ENCODE measurements at places on chromosomes 5 and 9.
A peak's percentile ranks its signal among the peaks of the same experiment; 100 is the strongest.

DNA sequence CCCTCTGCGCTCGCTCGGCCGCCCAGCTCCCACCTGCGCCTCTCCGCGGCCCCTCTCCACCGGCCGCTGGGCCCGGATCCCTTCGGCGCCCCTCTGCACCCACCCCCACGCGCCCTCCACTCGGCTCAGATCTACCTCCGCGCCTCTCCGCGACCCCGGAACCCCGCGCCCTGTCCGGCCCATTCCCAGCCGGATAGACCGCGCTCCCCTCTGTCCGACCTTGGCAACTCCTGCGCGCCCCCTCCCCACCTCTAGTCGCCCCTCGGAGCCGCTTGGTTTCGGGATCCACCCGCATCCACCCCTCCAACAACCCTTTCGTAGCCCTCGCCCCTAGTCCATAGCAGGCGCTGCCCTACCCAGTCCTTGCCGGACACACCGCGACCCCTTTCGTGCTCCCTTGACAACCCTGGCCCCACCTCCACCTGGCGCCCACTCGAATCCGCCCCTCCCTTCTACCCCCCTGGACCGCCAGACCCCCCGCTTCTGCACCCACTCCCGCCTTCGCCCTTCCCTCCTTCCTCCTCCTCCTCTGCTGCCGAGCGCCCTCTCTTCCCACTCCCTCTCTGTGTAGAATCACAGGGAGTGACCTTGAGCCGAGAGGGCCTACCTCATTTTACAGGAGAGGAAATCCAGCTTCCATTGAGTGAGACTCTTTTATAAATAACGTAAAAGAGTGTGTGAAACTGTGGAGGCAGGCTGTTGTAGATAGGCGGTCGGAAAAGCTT, 525 bp upstream of the AK3 start:
- no peak for DNase-seq

GRCh38 chr9:19231126-19231903, 822 bp downstream of the DENND4C start:
- no peak for DNase-seq

GRCh38 chr9:36832164-36832795, 201.8 kb downstream of the PAX5 start:
- DNase-seq = no peak

GRCh38 chr5:96335873-96336272, 97.2 kb downstream of the PCSK1 start:
- DNase-seq = no peak

DNA sequence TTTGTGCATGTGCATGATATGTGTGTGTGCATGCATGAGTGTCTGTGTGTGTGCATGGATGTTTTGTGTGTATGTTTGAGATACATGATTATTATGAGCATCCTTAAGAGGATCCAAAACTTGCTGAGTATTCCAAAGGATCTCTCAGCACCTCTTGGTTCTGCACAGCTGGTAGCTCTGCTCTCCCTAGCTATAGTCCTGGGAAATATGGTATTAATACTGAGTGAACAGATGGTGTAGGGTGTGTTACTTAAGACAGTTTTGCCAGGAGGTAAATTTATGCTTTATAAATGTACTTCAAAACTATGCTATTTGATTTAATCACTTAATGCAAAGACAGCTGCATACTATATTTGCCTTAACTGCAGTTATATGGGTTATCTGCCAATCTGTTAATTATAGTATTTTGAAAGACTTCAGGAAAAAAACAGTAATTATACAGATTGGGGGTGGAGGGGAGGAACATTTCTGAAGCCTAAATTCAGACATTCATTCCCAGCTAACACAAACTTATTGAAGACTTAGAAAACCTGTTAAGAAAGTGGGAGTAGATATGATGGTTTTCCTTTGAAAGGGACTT, 215.5 kb downstream of the MPDZ start:
- no peak for DNase-seq

DNA sequence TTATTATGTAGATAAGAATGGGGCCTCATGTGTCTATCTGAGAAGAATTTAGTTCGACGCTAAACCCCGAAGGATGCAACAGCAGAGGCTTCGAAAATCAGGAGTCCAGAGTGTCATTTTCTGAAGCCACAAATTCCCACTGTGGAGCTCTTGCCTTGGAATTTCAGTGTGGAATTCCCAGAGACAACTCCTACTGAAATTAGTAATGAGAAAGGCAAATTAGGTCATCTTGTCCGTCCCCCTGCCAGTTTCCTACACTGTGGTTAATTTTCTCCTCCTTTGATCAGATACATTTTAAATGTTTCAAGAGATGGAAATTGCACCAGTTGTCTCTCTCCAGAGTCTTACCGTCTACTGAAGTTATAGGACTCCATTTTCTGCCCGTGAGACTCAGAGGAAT, 633.6 kb downstream of the BNC2 start:
- no peak for DNase-seq

GRCh38 chr5:181263633-181264032, 2.7 kb upstream of the TRIM52 start:
- no peak for DNase-seq

- no peak for DNase-seq
These were observed 151.1 kb upstream of the APC start for GRCh38 chr5:112586596-112587062.

- peak; percentile 5 for DNase-seq
These were observed 5.1 kb upstream of the ORM1 start for GRCh38 chr9:114317665-114318357.
